ENCODE measurements at places on chromosomes 3 and 15. TPM values are rescaled to one million over a fixed set of nuclear protein-coding genes. Genes with fewer than 3 reads are reported as not detected.

Gene ZNF774
- 2.1 TPM for total RNA-seq

DNA sequence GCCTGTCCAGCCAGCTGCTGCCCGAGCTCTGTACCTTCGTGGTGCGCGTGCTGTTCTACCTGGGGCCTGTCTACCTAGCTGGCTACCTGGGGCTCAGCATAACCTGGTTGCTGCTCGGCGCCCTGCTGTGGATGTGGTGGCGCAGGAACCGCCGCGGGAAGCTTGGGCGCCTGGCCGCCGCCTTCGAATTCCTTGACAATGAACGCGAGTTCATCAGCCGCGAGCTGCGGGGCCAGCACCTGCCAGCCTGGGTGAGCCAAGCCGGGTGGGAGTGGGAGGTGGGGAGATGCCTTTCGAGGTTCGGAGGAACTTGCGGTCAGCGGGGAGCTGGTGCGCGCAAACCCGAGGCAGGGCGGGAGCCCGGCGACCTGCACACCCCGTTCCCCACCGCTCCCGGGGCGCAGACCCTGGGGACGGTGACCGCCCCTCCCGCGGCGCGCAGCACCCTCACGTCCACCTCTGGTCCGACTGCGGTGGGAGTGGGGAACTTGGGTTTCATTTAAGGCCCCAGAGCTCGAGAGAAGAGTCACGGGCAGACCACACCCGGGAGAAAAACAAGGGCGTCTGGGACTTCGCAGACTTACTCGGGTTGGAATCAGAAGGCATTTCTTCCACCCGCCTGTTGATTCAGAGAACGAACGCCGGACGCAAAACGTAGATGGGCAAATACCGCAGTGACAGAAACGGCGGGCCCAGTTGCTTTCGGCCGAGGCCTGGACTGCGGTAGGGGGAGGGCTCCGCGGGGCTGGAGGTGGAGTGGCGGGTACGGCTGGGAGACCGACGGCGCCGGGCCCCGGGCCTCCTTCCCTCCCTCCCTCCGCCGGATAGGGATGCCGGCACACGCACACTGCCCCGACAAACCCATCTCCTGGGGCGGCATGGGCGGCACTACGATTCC lies 708 bp downstream of the ESYT3 start:
- no peak for DNase-seq
- no peak overlapping the region for H3K27ac ChIP-seq
- H3K27me3 ChIP-seq = peaks cover 53% of the 10 kb centered on the region
- H3K4me3 ChIP-seq = peak overlapping the region; percentile 65

Gene HIGD2B
- not detected for total RNA-seq

DNA sequence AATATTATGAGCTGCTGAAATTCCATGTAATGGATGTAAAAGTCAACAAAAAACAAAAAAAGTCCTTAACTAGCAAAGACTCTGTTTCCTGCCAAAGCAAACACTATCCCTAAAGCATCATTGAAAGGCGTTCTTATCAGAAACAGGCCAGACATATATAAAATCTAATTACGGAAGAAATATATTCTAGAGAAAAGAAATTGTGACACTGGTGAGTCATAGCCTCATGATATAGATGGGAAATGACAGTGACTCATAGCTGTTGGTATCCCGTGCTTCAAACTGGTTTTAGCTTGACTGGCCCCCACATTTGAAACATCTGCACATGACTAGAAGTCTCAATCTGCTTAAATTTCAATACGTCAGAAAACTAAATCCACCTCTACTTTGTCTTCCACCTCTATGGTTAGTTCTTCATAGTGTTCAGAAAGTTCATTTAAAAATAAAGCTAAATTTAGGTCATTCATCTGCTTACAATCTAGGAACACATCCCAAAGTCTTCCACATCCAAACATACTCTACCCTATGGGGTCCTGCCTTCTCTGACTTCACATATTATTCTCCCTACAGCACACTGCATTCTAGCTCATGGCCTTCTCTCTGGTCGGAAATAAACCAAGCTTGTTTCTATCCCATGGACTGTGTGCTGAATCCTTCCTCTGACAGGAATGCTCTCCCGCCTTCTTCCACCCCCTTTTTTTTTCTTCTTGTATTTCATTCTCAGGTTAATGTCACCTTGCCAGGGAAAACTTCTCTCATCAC lies 456.3 kb upstream of the ARRDC4 start:
- no peaks in the 10 kb centered on the region for H3K36me3 ChIP-seq
- no peaks in the 10 kb centered on the region for H3K4me1 ChIP-seq
- no peak overlapping the region for H3K27ac ChIP-seq
- no peak for DNase-seq
- H3K27me3 ChIP-seq = no peaks in the 10 kb centered on the region

Gene KBTBD13
- not detected for total RNA-seq

- no peaks in the 10 kb centered on the region for H3K4me1 ChIP-seq
- no peak for DNase-seq
- H3K4me3 ChIP-seq = no peak overlapping the region
These were observed 223.1 kb upstream of the CNTN6 start for GRCh38 chr3:869734-870133.

- H3K4me1 ChIP-seq = no peaks in the 10 kb centered on the region
- no peak overlapping the region for H3K27ac ChIP-seq
- no peak overlapping the region for H3K4me3 ChIP-seq
- peaks cover 8% of the 10 kb centered on the region for H3K27me3 ChIP-seq
- H3K36me3 ChIP-seq = no peaks in the 10 kb centered on the region
These were observed 151.1 kb upstream of the ARHGEF26 start for GRCh38 chr3:153970047-153970446.

DNA sequence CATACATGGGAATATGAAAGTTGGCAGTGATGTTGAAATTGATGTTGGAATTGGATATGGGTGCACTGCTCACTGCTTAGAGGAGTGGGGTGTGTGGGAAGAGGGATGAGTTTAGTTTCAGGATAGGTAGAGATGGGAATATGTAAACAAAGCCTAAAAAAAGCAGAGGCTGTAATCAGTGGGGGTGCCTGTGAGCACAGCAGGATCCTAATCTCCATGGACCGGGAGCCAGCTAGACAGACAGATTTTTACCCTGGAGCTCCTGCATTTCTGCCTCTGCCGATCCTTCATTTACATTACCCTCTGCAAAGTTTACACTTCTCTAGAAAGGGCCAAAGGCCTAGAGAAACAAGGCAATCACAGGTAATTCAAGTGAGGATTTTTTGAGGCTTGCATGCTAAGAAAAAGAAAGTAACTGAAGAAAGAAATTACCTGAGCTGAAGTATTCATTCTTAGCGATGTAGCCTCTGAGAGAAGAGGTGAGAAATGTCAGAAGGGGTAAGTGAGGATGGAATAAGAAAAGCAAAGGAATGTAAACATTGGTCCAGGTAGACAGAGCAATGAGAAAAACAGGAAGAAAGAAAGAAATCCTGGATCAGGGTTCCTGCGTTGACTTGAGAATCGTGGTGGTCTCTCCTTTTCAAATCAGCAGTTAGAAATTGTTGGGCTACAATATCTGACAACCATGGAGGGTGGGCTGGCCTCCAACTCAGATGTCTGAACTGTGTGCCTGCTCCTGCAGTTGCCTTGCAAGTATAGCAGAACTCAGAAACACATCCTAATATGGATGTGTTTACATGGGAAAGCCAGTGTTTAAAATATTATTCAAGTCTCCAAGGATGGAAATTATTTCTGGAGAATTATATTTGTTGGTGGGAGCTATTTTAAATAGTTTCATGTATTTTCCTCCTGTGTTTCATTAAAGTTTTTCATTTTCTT lies 79.8 kb downstream of the CRTC3 start:
- H3K27ac ChIP-seq = peak overlapping the region; percentile 65
- DNase-seq = no peak
- H3K27me3 ChIP-seq = no peaks in the 10 kb centered on the region
- peaks cover 53% of the 10 kb centered on the region for H3K36me3 ChIP-seq
- no peak overlapping the region for H3K4me3 ChIP-seq
- peaks cover 24% of the 10 kb centered on the region for H3K4me1 ChIP-seq

GRCh38 chr3:194062830-194063229 lies 73.1 kb upstream of the HES1 start:
- peaks cover 3% of the 10 kb centered on the region for H3K36me3 ChIP-seq
- no peak for DNase-seq
- H3K27ac ChIP-seq = no peak overlapping the region
- peaks cover 24% of the 10 kb centered on the region for H3K27me3 ChIP-seq
- peaks cover 9% of the 10 kb centered on the region for H3K4me1 ChIP-seq

Gene MRPL3
- total RNA-seq = 66.3 TPM

DNA sequence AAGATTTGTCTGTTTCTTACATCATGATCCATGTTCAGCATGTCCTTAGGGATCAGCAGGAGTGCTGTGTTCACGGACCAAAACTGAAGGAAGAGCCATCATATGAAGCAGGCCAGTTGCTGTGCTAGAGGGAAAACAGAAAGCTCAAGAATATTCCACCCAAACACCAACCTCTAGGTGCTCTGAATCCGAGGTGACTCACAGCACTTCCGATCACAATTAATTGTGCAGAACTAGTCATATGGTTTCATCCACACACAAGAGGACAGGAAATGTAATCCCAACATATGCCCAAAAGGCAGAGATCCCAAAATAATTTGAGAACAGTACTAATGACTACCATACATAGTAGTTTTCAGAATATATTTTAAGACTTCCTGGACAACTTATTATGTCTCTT lies 257.9 kb upstream of the KCNH8 start:
- no peak overlapping the region for H3K27ac ChIP-seq
- peaks cover 6% of the 10 kb centered on the region for H3K27me3 ChIP-seq
- H3K4me3 ChIP-seq = no peak overlapping the region
- H3K36me3 ChIP-seq = no peaks in the 10 kb centered on the region
- DNase-seq = no peak

- no peaks in the 10 kb centered on the region for H3K4me1 ChIP-seq
- H3K27ac ChIP-seq = no peak overlapping the region
- no peak overlapping the region for H3K4me3 ChIP-seq
- DNase-seq = no peak
- peaks cover 38% of the 10 kb centered on the region for H3K36me3 ChIP-seq
These were observed 49.1 kb upstream of the SEC22A start for GRCh38 chr3:123152687-123153086.

GRCh38 chr15:67006083-67007065 lies 59.0 kb upstream of the SMAD3 start:
- H3K4me3 ChIP-seq = no peak overlapping the region
- DNase-seq = no peak
- peaks cover 8% of the 10 kb centered on the region for H3K4me1 ChIP-seq
- no peaks in the 10 kb centered on the region for H3K36me3 ChIP-seq
- H3K27me3 ChIP-seq = peaks cover under 1% of the 10 kb centered on the region
- H3K27ac ChIP-seq = no peak overlapping the region

- peaks cover 19% of the 10 kb centered on the region for H3K27me3 ChIP-seq
- no peak overlapping the region for H3K4me3 ChIP-seq
- H3K4me1 ChIP-seq = peaks cover 4% of the 10 kb centered on the region
- no peak overlapping the region for H3K27ac ChIP-seq
- DNase-seq = no peak
These were observed 73.1 kb upstream of the UMPS start for GRCh38 chr3:124657138-124657537.

DNA sequence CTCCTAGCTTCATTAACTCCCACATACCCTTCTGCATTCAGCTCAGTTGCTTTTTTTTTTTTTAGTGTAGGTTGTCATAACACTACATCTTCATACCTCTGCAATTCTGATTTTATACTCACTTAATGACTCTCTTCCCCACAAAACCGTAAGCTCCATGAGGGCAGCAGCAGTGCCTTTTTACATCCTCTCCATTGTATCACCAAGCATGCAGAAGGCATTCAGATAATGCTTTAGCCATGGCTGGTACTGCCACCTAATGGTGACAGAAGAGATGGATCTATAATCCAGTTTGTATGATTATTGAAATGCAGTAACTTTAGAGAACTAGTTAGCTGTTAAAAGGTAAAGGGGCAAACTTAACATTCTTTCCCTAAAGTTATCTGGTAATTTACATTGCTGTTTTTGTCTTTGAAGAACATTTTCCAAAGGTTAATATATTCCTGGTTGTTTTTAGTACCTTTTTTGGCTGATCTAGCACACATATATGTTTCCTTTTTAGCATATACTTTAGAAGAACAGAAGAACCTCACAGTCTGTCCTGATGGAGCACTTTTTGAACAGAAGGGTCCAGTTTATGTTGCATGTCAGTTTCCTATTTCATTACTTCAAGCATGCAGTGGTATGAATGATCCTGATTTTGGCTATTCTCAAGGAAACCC lies 36.8 kb downstream of the ATP1B3 start:
- peak; percentile 75 for DNase-seq
- H3K27ac ChIP-seq = no peak overlapping the region
- peaks cover 4% of the 10 kb centered on the region for H3K4me1 ChIP-seq
- H3K4me3 ChIP-seq = no peak overlapping the region
- H3K36me3 ChIP-seq = peaks cover 48% of the 10 kb centered on the region

GRCh38 chr15:44296625-44297524 lies 8.4 kb downstream of the GOLM2 start:
- H3K27ac ChIP-seq = peak overlapping the region; percentile 37
- H3K4me1 ChIP-seq = peaks cover 32% of the 10 kb centered on the region
- no peak for DNase-seq
- H3K4me3 ChIP-seq = no peak overlapping the region
- H3K36me3 ChIP-seq = peaks cover 33% of the 10 kb centered on the region
- H3K27me3 ChIP-seq = no peaks in the 10 kb centered on the region

- peaks cover 7% of the 10 kb centered on the region for H3K27me3 ChIP-seq
- no peaks in the 10 kb centered on the region for H3K4me1 ChIP-seq
- no peak for DNase-seq
- H3K27ac ChIP-seq = no peak overlapping the region
- no peak overlapping the region for H3K4me3 ChIP-seq
These were observed 116.0 kb downstream of the P3H2 start for GRCh38 chr3:190004656-190005055.

GRCh38 chr3:113560831-113561623 lies 28.7 kb downstream of the SIDT1 start:
- no peaks in the 10 kb centered on the region for H3K27me3 ChIP-seq
- H3K4me1 ChIP-seq = peaks cover 18% of the 10 kb centered on the region
- no peak overlapping the region for H3K4me3 ChIP-seq
- H3K36me3 ChIP-seq = peaks cover 7% of the 10 kb centered on the region
- no peak overlapping the region for H3K27ac ChIP-seq

DNA sequence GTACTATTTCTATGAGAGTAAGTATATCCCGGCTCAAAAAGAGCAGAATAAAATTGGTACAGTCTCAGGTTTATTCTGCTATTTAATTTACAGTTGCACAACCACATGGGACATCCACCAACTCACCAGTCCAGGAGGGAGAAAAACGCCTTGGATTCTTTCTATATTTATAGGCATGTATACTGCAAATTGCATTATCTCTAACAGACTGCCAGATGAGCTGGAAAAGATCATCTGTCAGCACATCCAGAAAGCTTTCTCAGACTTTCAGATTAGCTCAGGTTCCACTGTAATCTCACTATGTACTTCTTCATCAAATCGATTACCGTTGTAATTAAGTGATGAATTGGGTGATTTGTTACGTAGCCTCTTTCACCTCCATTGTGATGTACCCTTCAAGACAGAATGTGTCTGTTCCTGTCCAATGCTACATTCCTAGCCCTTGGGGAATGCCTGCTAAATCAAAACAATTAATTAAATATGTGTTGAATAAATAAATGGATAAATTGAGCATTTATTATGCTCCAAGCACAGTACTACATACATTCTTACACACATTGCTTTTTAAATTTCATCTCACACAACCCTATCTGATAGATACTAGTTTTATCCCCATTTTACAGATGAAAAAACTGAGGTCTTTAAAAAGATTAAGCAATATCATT lies 38.1 kb upstream of the TMC3 start:
- H3K27me3 ChIP-seq = peaks cover 5% of the 10 kb centered on the region
- no peak for DNase-seq
- H3K36me3 ChIP-seq = no peaks in the 10 kb centered on the region
- H3K4me1 ChIP-seq = peaks cover 23% of the 10 kb centered on the region
- H3K4me3 ChIP-seq = no peak overlapping the region

Gene WDR93
- not detected for total RNA-seq

Measured in activated CD4-positive, alpha-beta T cell treated with anti-CD3 and anti-CD28 coated beads, Interleukin-2, amount 10 ng/mL, durations not matched to agents 7 days and 5 days (primary cell).